ENCODE measurements at places on chromosomes 2 and 18. TPM values are rescaled to one million over a fixed set of nuclear protein-coding genes. Genes with fewer than 3 reads are reported as not detected.

DNA sequence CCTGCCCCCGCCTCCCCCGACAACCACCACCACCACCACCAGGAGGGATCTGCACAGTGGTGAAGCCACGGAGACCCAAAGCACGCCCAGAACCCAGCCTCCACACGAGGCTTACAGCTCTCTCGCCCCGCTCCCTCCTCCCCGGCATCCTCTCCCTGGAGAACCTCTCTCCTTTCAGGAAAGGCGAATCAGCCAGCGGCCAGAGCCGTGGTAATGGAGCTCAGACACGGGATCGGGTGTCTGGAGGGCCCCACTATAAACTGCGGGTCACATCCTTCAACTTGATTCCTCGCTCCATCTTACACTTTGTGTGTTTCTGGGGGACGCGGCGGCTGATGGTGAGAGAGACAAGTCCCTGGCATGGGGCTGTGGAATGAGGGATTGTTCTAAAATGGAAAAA, 271.5 kb upstream of the SIX2 start:
- no peak for DNase-seq
- no peak overlapping the region for H3K27ac ChIP-seq
- no peaks in the 10 kb centered on the region for H3K27me3 ChIP-seq
- H3K4me1 ChIP-seq: no peaks in the 10 kb centered on the region

MAPK4 gene
- total RNA-seq: under 0.01 TPM

ALPP gene
- total RNA-seq: not detected

DNA sequence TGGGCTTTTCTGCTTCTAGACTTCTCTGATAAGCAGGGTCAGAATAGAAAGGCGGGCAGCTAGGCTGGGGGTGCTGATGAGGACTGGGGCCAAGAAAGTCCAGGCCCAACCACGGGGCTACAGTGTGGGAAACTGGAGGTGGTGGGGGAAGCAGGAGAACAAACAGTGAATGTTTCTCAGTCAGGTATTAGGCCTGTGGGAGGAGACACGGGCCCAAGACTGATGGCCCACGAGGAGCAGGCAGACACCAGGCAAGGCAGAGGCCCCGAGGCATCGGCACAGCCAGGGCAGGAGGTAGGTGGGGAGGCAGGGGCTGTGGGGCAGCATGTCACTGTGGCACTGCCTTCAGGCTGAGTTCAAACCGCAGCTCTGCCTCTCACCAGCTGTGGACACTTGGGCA, 40.7 kb downstream of the KCNIP3 start:
- no peak overlapping the region for H3K27ac ChIP-seq
- no peak for DNase-seq
- peaks cover 13% of the 10 kb centered on the region for H3K27me3 ChIP-seq
- H3K4me3 ChIP-seq: no peak overlapping the region
- H3K4me1 ChIP-seq: no peaks in the 10 kb centered on the region
- no peaks in the 10 kb centered on the region for H3K36me3 ChIP-seq

- no peaks in the 10 kb centered on the region for H3K36me3 ChIP-seq
- H3K27me3 ChIP-seq: peaks cover 2% of the 10 kb centered on the region
- no peak overlapping the region for H3K4me3 ChIP-seq
- H3K27ac ChIP-seq: no peak overlapping the region
- H3K4me1 ChIP-seq: no peaks in the 10 kb centered on the region
Measured at GRCh38 chr2:70831861-70832260, 3.8 kb downstream of the CD207 start.

G6PC2 gene
- total RNA-seq: not detected

KLHL30 gene
- 1.2 TPM for total RNA-seq

DNA sequence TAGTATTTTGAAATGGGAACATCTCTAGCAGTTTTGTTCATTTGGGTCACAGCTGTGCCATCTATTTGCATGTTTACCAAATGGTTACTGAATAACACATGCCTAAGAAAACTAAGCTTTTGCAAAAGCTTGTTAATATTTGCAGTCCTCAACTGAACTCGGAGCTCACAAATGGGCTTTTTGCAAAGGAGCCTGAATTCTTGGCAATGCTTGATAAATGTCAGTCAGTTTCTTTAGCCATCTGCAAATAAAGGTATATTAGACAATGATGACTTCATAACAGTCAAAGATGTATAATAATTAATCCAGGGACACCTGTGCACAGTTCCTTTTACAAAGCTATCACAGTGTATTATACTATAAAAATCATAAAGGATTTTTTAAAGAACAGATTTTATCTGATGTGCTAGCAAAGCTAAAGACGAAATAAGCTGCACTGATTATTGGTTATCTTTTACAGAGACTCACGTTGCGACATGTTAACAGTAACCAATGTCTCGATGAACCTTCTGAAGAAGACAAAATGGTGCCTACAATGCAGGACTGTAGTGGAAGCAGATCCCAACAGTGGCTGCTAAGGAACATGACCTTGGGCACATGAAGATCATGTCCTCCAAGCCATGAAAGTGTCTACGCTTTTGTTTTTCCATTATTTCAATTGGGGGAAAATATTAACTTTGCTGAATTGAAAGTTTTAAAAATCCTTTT, 248.4 kb upstream of the KCNJ3 start:
- H3K27me3 ChIP-seq: no peaks in the 10 kb centered on the region
- no peak overlapping the region for H3K27ac ChIP-seq
- no peak for DNase-seq

All from fibroblast of lung (primary cell).